ENCODE measurements at places on chromosomes 7 and 10.

- no peak for DNase-seq
Observed at GRCh38 chr7:103073989-103074518, 542 bp downstream of the FBXL13 start.

- no peak for DNase-seq
Observed at GRCh38 chr10:124095096-124095495, 1.7 kb upstream of the CHST15 start.

DNA sequence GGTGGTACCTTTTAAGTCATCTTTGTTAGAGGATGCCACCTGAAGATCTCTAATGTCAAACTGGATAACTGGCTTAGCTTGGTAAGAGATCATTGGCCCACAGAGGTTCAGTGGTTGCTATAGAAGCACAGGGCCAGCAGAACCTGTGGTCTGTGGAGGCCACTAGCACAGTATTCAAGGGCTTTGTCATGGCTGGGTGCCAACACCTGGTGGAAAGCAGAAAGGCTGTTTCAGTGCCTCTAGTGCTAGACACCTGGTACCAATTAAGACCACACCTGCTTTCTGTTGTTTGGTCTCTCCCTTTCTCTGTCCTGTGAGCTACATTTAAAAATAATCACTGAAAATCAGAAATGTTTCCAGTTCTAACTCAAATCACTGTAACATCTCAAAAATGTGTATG is 10.0 kb upstream of the PCGF5 start:
- no peak for DNase-seq

DNA sequence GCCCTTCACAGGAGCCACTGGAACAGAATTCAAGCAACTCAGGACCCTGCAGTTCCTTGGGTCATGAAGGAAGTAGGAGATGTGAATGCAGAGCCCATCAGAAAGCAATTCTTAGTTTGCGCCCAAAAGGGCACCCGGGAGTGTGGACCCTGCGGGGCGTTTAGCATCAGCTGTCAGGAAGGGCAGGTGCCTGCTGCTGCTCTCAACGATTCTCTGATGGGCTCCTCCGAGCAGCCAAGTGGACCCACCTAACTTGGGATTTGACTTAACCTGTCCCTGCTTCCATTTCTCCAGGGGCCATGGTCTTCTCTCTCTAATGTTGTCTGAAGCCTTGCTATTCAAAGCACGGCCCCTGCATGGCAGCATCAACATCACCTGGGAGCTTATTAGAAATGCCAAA is 17.1 kb downstream of the CPA5 start:
- no peak for DNase-seq

- no peak for DNase-seq
Observed at GRCh38 chr7:30323006-30323355, 38.6 kb downstream of the ZNRF2 start.

- DNase-seq, result no peak
Observed at GRCh38 chr10:129962872-129963640, 1.0 kb downstream of the EBF3 start.

GRCh38 chr10:62023329-62023728 is 121.8 kb downstream of the ARID5B start:
- DNase-seq, result no peak

DNA sequence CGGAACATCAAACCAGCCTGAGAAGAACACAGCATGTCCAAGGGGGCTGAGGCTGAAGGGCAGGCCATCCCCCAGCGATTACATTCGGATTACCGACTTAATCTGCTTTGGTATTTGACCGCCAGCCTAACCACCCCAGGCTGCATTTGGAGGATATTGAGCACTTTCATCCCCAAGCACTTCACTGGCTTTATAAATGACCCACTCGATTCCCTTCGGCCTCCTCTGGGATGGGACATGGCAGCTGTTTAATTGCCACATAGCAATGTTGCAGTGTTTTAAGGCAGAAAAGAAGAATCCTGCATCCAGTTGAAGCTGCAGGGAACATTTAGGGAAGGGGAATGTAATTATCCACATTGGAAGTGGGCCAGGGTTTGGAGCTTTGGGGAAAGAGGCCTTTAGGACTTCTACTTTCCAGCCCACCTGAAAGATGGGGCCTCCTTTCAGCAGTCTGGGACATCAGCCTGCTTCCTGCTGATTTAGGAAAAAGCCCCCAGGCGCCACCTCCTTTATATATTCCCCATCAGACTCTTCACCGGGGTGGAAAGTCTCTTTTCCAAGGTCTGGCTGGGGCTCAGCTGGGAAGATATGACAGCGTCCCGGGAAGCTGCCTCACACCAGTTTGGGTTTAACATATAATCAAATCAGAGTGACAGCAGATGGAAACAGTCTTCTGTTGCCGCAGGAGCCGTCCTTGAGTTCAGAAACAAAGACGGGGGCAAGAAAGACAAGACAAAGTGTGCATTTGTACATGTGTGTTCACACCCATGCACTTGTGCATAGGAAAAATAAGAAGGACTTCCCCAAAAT is 9.2 kb downstream of the DPCD start:
- DNase-seq, result no peak

GRCh38 chr10:102196893-102197292 is 29.2 kb upstream of the ELOVL3 start:
- no peak for DNase-seq

GRCh38 chr7:41475801-41476459 is 227.0 kb downstream of the INHBA start:
- no peak for DNase-seq

DNA sequence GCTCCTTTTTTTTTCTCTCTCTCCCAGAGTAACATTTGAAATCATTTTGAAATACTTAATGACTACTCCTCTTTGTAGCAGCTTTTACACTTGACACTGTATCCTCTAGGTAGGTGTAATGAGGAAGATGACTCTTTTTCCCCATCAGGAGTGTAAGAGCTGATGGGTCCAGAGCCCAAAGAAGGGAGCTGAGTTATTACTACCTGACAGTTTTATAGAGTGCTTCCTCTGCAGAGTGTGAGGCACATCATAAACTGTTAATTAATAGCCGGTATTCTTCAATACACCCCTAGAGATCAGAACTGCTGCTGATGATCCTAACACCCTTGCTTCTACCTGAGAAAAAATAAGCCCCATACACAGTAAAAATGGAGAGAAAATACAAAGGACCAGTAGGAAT is 279.8 kb upstream of the SEMA3A start:
- no peak for DNase-seq

GRCh38 chr10:54854389-54854788 is 53.4 kb upstream of the PCDH15 start:
- DNase-seq, result no peak
